Activated CD4-positive, alpha-beta T cell treated with anti-CD3 and anti-CD28 coated beads, Interleukin-2, amount 10 ng/mL, durations not matched to agents 7 days and 5 days (primary cell): ENCODE measurements at places on chromosomes 2 and 18.

GRCh38 chr2:111222204-111222866 lies 101.6 kb downstream of the BCL2L11 start:
- DNase-seq = no peak

GRCh38 chr2:26889796-26890195 lies 41.9 kb downstream of the DPYSL5 start:
- no peak for DNase-seq

- no peak for DNase-seq
Observed at GRCh38 chr2:7053650-7054265, 136.5 kb downstream of the RNF144A start.

DNA sequence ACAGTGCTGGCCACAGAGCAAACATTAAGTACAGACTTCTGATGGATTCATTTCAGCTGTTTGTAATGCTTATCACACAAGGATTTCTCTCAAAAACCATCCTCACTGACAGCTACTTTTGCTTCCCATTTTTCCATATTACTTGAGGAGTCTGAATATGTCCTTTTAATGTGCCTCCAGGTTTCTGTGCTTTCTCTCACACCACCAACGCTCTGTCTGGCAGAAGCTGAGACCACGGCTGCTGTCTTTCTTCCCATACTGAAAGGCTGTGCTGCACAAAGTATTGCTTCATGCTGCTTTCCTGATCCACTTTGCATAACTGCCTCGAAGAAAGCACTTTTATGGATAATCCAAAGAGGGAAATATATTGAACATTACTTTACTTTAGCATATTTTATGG lies 312.1 kb upstream of the ZEB2 start:
- no peak for DNase-seq

DNA sequence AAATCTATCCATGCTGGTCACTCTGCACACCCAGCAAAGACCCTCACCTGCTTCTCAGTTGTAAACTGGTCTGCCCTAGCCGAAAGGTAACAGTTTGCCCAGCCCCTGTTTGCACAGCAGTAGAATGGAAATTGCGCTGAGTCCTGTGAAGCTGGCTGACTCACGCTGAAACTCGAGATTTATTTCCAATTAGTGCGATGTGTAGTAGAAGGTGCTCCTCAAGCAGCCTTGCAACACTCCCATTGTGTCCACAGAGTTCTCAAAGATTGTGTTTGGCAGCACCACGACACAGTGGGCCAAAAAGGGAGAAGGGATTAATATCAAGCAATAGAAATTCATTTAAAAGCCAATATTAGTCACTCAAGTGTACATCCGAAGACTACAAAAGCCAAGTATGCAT lies 21.7 kb upstream of the APCDD1 start:
- DNase-seq = no peak

DNA sequence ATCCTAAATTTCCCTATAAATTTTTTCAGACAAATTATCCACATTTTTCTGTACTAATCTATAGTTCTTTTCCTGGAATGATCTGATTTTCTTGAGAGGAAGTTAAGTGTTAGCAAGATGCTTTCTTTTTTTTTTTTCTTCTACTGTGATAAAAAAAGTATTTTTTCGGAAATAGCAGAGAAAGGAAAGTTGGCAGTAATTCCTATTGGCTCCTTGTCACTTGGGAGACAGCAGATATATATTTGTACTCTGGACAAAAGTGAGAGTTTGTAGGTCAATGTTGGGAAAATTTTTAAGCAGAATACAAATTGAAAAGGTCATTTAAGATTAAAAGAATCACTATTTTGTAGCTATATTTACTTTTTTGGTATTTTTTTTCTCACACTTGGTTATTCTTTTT lies 635.7 kb upstream of the NRXN1 start:
- no peak for DNase-seq

DNA sequence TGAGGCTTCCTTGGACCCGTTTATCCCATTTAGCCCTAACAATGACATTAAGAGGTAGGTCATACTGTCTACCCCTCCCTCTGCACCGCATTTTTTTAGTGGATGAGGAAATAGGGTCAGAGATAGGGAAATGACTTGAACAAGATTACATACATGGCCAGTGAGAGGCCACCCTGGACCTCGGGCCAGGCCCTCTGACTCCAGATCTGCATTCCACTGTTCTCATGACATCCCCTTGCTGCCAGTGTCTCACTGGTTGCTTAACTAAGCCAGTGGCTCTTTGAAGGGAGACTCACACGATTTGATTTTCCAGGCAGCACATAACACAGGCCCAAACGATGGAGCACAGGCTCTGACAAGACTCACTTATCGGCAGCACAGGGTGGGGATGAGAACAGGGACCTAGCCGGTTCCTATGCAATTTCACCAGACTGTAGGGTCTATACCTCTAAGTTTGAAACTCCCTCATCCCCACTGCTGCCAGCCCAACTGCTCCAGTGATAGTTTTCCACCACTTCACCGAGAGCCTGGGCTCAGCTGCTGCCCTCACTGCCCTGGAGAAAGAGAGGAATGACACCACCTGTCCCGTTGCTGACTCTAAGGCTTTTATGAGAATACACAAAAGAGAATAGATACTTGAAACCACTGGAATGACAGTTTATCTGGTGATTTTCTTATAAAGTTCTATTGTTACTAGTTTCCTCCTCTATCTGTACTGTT lies 82.5 kb downstream of the TMEM247 start:
- no peak for DNase-seq

GRCh38 chr2:230060672-230061293 lies 7.9 kb downstream of the SLC16A14 start:
- DNase-seq = no peak

DNA sequence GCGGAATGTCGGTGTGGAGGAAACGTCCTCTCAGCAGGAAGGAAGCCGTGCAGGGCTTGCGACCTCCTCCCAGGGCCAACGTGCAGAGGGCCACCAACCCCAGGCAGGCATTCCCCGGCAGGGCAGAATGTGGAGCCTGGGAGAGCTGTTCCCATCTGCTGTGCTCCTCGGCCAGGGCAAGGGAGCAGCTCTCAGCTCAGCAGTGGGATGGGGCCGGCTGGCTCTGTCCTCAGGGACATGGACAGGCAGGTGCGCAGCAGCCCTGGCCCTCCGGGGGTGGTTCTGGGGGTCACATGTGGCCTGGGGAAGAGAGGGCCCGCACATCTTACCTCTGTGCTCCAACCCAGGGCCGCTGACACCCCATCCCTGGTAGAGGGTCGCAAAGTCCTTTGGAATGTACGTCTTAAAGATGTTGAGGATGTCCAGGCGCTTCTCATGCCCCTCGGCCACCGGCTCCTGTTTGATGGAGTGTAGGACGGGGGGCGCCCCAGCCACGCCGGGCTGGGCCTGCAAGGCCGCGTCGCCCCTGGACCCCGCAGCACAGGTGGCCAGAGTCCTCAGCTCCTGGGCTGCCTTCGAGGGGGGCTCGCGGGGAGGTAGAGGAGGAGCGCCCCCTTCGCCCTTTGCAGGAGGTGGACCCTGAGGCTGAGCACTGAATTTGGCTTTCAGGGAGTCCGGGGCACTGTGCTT lies 116.4 kb downstream of the ZNF516 start:
- DNase-seq = no peak

- DNase-seq = no peak
Observed at GRCh38 chr2:222050981-222051380, 247.8 kb downstream of the PAX3 start.

GRCh38 chr2:168749297-168749696 lies 53.1 kb upstream of the NOSTRIN start:
- DNase-seq = no peak

- DNase-seq = no peak
Observed at GRCh38 chr2:229071292-229071976, 199.7 kb downstream of the PID1 start.

GRCh38 chr18:24306201-24306600 lies 91.4 kb downstream of the OSBPL1A start:
- DNase-seq = no peak
